ENCODE measurements at places on chromosomes 13 and 19.

- DNase-seq: no peak
Observed at GRCh38 chr13:61151062-61151461, 264.6 kb downstream of the PCDH20 start.

GRCh38 chr13:33202644-33203169, 82.8 kb downstream of the STARD13 start:
- DNase-seq: no peak

GRCh38 chr19:13012690-13013608, 17.7 kb downstream of the NFIX start:
- DNase-seq: no peak

GRCh38 chr13:39565036-39565949, 37.7 kb downstream of the LHFPL6 start:
- no peak for DNase-seq

DNA sequence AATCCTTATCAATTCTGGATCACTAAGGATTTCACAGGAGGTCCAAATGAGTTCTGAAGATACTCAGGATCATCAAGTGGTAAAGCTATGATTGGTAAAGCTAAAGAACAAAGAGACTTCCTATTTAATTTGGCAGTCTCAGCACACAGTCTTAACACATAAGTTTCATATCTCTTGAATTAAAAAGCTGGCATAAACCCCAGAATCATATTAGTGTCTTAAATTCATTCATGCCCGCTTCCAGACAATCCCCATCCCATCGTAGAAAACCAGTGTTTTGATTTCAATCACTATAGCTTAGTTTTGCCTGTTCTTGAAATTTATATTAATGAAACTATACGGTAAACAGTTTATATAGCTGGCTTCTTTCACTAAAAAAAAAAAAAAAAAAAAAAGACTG, 278.7 kb downstream of the DIAPH3 start:
- no peak for DNase-seq

DNA sequence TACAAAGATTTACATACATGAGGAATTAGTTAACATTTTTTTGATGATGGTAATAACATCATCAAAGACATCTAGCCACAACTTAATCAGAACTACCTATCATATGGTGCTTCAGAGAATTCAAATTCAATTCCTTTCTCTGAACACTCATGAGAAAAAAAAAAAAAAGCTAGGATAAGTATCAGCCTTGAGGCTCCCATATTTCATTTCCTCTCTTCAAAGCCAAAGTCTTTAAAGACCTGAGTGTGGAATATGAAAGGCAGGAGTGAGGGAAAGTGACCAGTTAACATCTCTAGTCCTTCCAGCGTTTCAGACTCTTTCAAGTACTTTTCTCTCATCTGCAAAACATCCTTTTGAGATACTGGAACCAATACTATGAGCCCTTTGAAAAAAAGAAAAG, 137.5 kb downstream of the DCLK1 start:
- no peak for DNase-seq

- no peak for DNase-seq
Observed at GRCh38 chr19:6045108-6045507, 65.2 kb downstream of the RFX2 start.

GRCh38 chr13:58806401-58806800, 1174.9 kb downstream of the PCDH17 start:
- no peak for DNase-seq

DNA sequence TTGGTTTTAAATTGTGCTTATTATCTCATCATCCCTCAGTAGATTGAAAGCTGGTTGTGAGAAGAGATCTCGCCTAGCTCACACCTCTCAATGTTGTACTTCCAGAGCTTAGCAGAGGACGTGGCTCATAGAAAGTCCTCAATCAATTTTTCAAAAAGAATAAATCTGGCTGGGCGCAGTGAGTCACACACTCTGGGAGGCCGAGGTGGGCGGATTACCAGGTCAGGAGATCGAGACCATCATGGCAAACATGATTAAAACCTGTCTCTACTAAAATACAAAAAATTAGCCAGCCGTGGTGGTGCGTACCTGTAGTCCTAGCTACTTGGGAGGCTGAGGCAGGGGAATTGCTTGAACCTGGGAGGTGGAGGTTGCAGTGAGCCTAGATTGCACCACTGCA, 4.7 kb upstream of the ASF1B start:
- DNase-seq: no peak

- no peak for DNase-seq
Observed at GRCh38 chr19:33472226-33472625, 49.4 kb downstream of the PEPD start.

DNA sequence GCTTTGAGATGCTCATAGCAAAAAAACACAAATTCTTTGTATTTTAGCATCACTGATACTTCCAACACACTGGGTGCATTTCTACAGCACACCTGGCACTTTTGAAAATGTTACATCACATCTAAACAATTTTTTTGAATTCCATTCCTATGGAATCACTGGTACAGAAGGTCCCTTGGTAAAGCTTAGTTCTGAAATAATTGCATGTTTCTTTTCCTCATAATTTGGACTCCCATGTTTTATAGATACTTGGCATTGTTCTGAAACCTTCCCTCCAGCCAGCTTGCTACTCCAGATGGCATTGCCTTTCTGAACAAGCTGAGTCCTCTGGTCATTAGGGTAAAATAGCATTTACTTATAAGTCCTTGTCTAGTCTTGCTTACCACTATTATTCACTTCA, 481.3 kb upstream of the GPC6 start:
- no peak for DNase-seq

Measured in stimulated activated CD8-positive, alpha-beta memory T cell treated with anti-CD3 and anti-CD28 coated beads, Interleukin-4, amount 100 ng/mL, for 1 hour (primary cell).